ENCODE measurements at places on chromosomes 1 and 21. TPM values are rescaled to one million over a fixed set of nuclear protein-coding genes. Genes with fewer than 3 reads are reported as not detected.

EPB41 gene
- total RNA-seq, result 3.9 TPM

AIRE gene
- total RNA-seq, result not detected

SIK1 gene
- 16.4 TPM for total RNA-seq

RXFP4 gene
- not detected for total RNA-seq

ERICH3 gene
- total RNA-seq, result not detected
